Type B pancreatic cell (in vitro differentiated cells): ENCODE measurements at places on chromosomes 1 and 21. TPM values are rescaled to one million over a fixed set of nuclear protein-coding genes. Genes with fewer than 3 reads are reported as not detected.
A peak's percentile ranks its signal among the peaks of the same experiment; 100 is the strongest.

GRCh38 chr1:156578055-156578454 is 1.5 kb upstream of the TTC24 start:
- DNase-seq, result no peak

DNA sequence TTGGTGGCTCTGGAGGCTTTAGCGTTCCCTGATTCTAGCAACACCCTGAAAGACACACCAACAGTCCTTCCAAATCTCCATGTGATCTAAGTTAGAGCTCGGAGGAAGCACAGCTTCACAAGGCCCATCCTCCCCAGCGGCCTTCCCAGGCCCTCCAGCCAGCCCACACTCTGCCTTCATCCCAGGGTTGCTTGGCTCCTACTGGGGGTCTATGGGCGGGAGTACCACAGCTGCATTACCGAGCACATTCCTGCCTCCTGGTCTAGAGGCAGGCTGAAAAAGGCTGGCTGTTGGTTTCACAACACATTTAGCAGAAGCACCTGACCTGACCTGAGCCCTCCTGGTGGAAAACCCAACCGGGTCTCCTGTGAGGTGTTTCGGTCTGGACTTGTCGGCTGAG is 54.7 kb upstream of the TRIM67 start:
- no peak for DNase-seq

DNA sequence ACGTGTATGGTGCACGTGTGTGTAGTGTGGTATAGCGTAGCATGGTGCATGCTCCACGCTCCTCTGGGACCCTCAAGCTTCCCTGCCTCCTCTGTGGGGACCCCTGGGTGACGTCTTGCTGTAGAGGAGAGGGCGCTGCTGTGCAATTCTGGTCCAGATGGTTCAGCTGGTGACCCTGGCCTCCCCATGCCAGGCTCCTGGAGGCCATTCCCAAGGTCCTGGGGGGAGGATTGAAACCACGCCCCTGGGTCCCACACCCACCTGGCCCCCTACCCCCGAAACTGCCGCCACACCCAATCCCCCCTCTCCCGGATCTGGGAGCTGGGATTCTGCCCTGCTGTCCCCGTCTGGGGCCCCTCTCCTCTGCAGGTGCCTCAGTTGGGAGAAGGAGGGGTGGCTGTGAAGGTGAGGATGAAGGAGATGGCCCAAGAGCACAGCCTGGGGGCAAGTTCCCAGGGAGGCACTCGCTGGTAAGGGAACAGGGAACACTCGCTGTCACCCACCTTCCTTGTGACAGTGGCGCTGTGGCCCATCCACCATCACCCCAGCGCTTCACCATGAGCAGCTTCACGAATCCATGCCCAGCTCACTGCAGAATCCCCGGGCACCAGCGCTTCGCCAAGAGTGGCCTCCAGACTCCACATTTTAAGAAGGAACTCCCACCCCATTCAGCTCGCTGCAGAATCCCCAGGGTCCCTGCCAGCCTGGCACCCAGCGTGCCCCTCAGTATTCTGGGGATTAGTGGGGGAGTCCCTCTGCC is 38.0 kb downstream of the WDR4 start:
- DNase-seq, result peak; percentile 45

NBPF8 gene
- total RNA-seq, result 5.8 and 21.5 TPM in 2 replicates

VAV3 gene
- total RNA-seq, result 10.0 and 12.3 TPM in 2 replicates
